ENCODE measurements at places on chromosomes 4 and X. TPM values are rescaled to one million over a fixed set of nuclear protein-coding genes. Genes with fewer than 3 reads are reported as not detected.

GRCh38 chrX:37746218-37746941 is 33.5 kb upstream of the CYBB start:
- DNase-seq = no peak

GRCh38 chrX:10756441-10756840 is 136.1 kb upstream of the MID1 start:
- DNase-seq = no peak

- peak; percentile 23 for DNase-seq
These were observed 43.2 kb upstream of the RBM47 start for GRCh38 chr4:40672528-40673522.

GRCh38 chrX:153830640-153831428 is 490 bp upstream of the PDZD4 start:
- DNase-seq = no peak

DNA sequence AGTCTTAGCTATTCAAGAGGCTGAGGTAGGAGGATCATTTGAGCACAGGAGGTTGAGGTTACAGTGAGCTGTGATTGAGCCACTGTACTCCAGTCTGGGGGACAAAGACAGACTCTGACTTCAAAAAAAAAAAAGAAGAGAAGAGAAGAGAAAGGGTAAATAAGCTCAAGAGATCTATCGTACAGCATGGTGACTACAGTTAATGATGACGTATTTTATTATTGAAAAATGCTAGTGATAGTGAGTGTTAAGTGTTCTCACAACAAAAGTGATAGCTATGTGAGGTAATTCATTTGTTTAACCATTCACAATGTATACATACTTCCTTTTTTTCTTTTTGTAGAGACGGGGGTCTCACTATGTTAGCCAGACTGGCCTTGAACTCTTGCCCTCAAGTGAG is 121.5 kb upstream of the RPL34 start:
- DNase-seq = no peak

DNA sequence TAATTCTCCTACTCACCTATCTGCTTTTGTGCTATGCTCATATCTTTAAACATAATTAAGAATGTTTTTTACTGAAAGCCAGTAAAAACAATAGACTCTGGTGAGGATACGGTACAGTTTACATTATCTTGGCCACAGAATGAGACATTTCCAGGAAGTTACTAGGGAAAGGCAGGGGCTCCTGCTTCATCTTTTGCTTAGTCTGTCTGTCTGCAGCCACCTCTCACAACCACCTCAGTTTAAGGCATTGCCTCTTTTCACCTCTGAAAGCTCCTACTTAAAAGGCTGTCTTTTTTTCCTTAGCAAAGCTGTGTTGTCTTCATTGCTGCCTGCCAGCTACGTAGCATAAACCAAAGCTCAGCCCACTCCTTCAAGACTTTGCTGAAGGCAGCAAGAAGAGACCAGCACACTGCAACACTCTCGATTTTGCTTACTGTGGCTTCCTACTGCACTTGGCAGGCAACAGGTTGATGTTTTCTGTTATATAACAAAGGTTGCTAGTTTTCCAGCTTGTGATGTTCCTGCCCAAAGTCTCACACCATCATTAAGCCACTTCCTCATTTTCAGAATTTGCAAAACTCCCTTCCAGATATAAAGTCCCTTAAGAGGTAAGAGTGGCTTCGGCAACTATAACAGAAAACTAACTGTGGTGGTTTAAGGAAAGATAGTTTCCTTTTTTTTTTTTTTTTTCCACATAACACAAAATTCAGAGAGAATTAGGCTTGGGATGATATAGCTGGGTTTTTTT is 432.9 kb downstream of the GRXCR1 start:
- DNase-seq = no peak

DNA sequence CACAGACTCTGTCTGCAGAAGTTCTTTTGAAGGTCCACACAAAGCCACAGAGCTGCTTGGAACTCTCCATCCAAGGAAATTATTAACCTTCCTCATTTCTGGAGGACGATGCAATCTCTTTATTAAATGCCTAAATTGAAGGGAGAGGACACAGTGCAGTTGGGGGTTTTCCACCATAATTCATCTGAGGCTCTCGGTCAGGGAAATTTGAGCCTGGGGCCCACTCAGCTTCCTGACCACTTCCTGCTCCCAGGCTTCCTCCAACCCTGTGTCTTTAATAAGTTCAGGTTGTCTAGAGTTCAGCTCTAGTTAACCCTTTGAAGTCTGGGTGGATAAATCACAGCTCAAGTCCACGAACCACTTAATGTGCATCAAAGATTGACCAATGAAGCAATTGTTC is 58.5 kb downstream of the PRPS1 start:
- no peak for DNase-seq

GRCh38 chr4:133555671-133556070 is 406.6 kb downstream of the PCDH10 start:
- DNase-seq = no peak

- no peak for DNase-seq
These were observed 261.2 kb upstream of the GPC4 start for GRCh38 chrX:133676344-133677122.

- DNase-seq = no peak
These were observed 111.5 kb downstream of the AFAP1 start for GRCh38 chr4:7828011-7828720.

GRCh38 chr4:165625281-165625680 is 246.5 kb downstream of the CPE start:
- no peak for DNase-seq

DNA sequence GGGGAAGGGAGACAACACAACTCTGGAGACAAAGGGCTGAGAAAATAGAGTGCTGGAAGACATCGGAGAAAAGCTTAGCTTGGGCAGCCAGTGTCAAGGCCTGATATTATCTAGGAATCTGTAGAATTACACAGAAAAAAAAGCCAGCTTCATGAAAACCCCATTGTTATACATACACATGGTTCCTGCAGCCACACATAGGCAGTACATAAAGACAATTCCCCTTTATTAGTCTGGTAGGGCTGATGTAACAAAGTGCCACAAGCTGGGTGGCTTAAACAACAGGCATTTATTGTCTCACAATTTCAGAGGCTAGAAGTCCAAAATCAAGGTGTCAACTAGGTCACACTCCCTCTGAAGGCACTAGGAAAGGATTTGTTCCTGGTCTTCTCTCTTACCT is 503.5 kb downstream of the MID1IP1 start:
- DNase-seq = no peak

DNA sequence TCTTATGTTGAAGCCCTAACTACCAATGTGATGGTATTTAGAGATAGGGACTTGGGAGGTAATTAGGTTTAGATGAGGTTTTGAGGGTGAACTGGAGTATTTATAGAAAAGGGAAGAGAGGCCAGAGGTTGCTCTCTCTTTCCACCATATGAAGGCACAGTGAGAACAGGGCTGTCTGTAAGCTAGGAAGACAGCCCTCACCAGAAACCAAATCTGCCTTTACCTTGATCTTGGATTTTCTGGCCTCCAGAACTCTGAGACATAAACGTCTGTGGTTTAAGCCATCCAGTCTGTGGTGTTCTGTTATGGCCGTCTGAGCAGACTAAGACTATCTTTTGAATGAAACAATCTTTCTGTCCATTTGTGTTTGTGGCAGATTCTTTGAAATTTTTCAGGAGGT is 223.7 kb downstream of the PDHA2 start:
- no peak for DNase-seq

GRCh38 chr4:158442736-158443135 is 78.9 kb upstream of the RXFP1 start:
- DNase-seq = no peak

GRCh38 chr4:124212815-124213630 is 499.5 kb downstream of the ANKRD50 start:
- peak; percentile 12 for DNase-seq

GRCh38 chr4:110216129-110216528 is 17.7 kb upstream of the ELOVL6 start:
- DNase-seq = no peak

GRCh38 chr4:16387448-16387847 is 161.2 kb upstream of the TAPT1 start:
- DNase-seq = no peak

- no peak for DNase-seq
These were observed 17.1 kb downstream of the USP46 start for GRCh38 chr4:52641854-52642563.

- DNase-seq = no peak
These were observed 104.1 kb downstream of the ZAR1 start for GRCh38 chr4:48594180-48594579.

DNA sequence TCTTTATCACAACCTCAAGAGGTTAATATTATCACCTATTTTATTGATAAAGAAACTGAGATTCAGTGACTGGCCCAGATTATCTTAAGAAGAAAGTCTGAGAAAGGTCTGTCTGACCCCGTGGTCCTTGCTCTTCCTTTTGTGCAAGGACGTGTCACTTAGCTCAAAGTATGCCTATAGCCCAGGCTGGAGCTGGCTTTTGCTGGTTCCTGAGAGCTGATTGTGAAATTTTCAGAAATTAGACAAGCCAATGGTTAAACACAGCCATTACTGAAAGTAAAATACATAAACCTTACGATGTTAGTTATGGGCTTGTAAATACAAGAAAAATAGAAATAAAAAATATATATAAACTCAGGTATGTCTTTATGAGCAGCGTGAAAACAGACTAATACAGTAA is 70.1 kb downstream of the CHRNA9 start:
- no peak for DNase-seq

- DNase-seq = no peak
These were observed 1752.7 kb downstream of the PCDH7 start for GRCh38 chr4:32472918-32473317.

DNA sequence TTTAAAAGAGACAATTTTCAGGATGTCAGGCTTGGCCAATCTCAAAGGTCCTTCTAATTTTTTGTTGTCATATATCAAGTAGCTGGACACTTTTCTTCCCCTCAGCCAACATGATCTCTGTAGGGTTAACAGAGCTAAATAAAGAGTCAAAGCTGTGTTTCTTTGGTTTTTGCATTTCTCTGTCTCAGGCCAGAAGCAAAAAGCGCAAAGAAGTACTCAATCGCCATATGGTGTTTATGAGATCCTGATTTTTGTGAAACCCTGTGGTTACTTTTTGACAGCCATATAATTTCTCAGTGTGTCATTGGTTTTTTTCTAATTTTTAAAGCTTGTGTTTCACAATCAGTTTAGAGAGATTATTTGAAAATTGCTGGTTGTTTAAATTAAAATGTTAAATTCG is 111.9 kb downstream of the MAPK10 start:
- no peak for DNase-seq

DNA sequence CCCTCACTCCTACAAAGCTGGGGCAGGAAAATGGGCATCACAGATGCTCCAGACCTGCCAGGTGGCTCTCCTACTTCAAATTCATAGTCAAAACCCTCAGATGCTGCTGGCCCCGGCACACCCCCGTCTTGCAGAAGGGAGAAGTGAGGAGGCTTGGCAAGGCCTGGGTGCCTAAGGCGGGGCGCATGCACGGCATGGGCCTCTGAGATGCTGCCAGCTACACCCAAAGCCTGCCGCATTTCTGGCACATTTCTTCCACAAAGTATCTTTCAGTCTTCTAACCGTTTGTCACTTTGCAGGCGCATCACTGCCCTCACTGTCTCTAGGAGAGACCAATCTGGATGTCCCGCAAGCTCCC is 19.6 kb downstream of the WDR1 start:
- no peak for DNase-seq

DNA sequence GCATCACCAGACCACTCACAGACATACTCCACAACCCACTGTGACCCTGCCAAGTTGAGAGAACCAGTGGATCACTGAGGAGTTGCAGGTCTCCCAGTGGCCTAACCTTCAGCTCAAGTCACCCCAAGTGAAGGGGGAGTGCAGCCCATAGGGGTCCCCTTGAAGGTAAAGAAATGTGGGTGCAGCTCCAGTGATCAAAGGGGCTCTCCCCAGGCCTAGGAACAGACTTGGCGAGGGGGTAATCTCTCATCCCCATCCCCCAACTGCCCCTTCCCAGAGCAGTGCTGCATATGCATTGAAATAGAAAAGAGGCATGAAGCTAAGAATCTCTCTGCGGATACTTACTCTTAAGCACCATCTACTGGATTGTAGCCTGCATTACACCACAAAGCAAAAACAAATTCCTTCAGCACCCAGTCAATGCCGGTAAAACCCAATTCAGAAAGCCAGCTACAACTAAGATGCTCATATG is 27.0 kb downstream of the MAGEE1 start:
- DNase-seq = no peak

DNA sequence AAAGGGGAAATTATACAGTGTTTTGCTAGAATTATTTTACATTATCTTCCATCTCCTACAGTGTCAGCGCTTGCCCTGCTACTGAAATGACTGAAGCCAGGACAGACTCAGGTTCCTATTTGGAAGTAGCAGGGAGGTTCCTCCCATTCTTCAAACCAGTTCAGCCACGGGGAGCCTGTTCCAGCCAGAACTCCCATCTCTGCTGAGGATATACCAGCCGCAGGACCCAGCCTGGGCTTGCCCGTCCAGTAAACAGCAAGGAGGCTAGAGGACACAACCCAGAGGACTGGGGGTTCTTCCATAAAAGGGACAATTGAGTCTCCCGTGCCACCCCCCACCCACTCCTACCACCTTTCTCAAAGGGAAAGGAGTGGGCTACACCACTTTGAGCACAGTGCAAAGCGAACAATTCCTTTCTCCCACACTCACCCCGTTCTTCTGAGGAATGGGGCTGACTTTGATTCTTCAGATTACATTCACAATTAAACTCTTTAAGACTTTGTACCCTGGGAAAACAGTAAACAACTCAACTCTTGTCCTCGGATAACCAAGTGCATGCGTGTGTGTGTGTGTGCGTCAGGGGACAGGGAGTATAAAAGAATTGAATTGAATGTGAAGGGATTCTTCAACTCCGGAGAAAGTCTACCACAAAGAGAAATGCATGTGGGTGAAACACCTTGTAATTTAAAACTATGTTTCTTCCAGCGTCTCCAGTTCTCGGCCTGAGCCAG is 31.0 kb upstream of the PPARGC1A start:
- no peak for DNase-seq

GRCh38 chr4:53511014-53511413 is 80.3 kb downstream of the LNX1 start:
- no peak for DNase-seq

GRCh38 chr4:113157086-113157857 is 107.8 kb downstream of the ANK2 start:
- DNase-seq = no peak

The LDB2 gene
- 111 TPM for polyA plus RNA-seq

The SCRG1 gene
- polyA plus RNA-seq = 0.46 TPM

The OR13H1 gene
- polyA plus RNA-seq = not detected

The KLHL5 gene
- polyA plus RNA-seq = 44.6 TPM

The TBX22 gene
- 3.5 TPM for polyA plus RNA-seq

The FOXR2 gene
- polyA plus RNA-seq = not detected

The CT55 gene
- 0.29 TPM for polyA plus RNA-seq

The FHDC1 gene
- polyA plus RNA-seq = 3.6 TPM

The TSC22D3 gene
- polyA plus RNA-seq = 132 TPM

The UTP14A gene
- 29.3 TPM for polyA plus RNA-seq

The ZNF827 gene
- polyA plus RNA-seq = 30.5 TPM

The NXF2 gene
- polyA plus RNA-seq = 0.08 TPM

The SOD3 gene
- 9.8 TPM for polyA plus RNA-seq

The PPP4R3C gene
- not detected for polyA plus RNA-seq
